Uterine smooth muscle cell (primary cell): ENCODE measurements at places on chromosomes 6 and 20. TPM values are rescaled to one million over a fixed set of nuclear protein-coding genes. Genes with fewer than 3 reads are reported as not detected.

Gene IRF4
- total RNA-seq: under 0.01 TPM in 2 replicates

Gene EYA4
- 13.7 and 14.5 TPM in 2 replicates for total RNA-seq

Gene AIF1
- not detected in 2 replicates for total RNA-seq

Gene CYP39A1
- 0.44 and 1.7 TPM in 2 replicates for total RNA-seq

Gene TUBB2B
- 0.89 and 4.2 TPM in 2 replicates for total RNA-seq

Gene HFE
- 14.7 and 21.1 TPM in 2 replicates for total RNA-seq

Gene ANKRD66
- not detected in 2 replicates for total RNA-seq

Gene SERAC1
- 9.6 and 16.7 TPM in 2 replicates for total RNA-seq

Gene ASXL1
- 41.6 and 52.5 TPM in 2 replicates for total RNA-seq

Gene HLA-DPA1
- 0.55 and 4.0 TPM in 2 replicates for total RNA-seq
